ENCODE measurements at places on chromosomes 4 and X. TPM values are rescaled to one million over a fixed set of nuclear protein-coding genes. Genes with fewer than 3 reads are reported as not detected.

The NOX1 gene
- total RNA-seq: not detected

The GLRA3 gene
- not detected for total RNA-seq

The XKRX gene
- 0.23 TPM for total RNA-seq

The DLG3 gene
- 41.1 TPM for total RNA-seq

The ATP1B4 gene
- total RNA-seq: not detected

The USP26 gene
- not detected for total RNA-seq

The PLAC1 gene
- not detected for total RNA-seq

DNA sequence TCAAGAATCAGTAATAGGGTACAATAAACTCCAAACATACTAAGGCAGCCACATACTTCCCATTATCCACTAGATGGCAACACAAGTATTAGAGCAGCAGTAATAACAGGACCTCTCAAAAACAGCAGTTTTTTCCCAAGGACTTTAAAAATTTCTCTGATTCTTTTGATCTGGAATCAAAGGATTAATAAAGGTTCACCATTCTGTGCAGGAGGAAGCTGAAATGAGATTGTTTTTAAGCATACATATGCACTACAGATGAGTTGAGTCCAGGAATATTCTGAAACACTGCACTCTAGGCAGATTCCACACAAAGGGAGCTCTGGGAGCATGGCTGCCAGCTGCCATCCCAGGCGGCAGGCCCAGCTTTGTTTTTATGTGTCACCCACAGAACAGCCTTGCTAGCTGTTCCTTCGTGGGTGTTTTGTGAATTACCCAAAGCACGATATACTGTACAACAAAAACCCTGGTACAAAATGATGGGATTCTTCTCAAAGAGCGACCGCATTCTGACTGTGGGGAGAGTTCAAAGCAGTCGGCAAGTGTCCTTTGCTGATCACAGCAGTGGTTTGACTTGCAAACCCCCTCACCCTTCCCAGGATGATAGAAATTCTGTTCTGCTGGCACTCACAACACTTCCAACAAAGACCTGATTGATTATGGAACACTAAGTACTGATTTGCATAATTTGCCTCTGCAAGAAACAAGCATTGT lies 61.0 kb downstream of the STX18 start:
- DNase-seq: no peak

DNA sequence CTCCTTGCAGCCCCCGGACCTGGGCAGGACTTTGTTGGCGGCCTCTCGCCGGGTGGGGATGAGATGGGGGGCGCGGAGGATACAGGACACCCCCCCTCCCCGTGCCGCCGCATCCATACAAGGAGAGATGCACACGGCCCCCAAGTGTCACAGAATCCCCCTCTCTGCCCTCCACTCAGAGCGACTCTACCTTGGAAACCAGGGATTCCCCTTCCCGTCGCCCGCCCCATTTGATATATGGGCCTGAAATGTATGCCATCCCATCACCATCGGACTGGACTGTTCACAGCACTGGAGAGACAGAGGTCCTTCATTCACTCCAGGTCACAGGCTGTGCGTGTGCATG lies 426 bp downstream of the PORCN start:
- no peak for DNase-seq

GRCh38 chr4:46931981-46932380 lies 22.9 kb upstream of the COX7B2 start:
- peak; percentile 70 for DNase-seq

GRCh38 chr4:143019351-143019750 lies 165.4 kb upstream of the USP38 start:
- DNase-seq: no peak

DNA sequence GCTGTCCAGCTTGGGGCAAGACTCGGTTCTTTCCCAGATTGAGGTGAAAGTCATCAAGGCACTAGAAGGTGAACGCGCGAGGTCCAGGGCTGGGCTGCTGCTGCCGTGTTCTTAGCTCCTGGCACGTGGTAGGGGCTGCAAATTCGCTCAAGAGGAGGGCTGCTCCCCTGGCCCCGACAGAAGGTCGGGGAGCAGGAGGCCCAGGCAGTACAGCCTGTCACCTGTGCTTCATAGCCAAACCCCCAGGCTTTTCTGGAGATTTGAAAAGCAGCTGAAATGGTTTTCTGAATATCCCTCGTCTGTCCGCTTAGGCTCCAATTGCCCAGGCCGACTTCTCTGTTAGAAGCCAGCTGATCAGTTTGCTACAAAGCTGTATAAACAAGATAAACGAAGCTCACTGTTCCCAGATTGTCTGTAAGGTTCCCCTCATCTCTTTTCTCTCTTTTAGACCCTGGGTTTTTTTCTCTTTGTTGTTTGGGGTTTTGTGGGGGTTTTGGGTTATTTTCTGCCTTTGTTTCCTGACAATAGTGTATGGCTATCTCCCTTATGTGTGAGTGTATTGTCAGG lies 60.0 kb upstream of the STX18 start:
- DNase-seq: no peak

GRCh38 chr4:148842843-148843242 lies 400.6 kb upstream of the NR3C2 start:
- DNase-seq: no peak

- DNase-seq: no peak
These were observed 361.3 kb downstream of the OPHN1 start for GRCh38 chrX:68072041-68072440.

- no peak for DNase-seq
These were observed 287.7 kb downstream of the BMPR1B start for GRCh38 chr4:95045429-95045828.

DNA sequence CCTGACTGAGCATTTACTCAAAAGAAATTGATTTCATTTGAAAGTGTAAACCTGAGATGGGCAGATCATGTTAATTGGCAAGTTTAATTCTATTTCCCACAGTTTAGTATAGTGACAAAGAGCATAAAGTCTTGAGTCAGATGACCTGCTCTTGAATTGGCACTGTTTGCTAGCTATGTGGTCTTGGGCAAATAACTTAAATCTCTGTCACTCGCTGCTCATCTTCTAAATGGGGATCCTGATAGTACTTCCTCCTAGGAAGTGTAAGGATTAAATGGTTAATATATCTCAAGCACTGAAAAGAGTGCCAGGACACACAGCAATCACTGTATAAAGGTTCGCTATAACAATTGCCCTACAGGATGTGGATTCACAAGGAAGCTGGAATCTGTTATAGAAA lies 242.8 kb upstream of the JADE1 start:
- DNase-seq: no peak

- peak; percentile 33 for DNase-seq
These were observed 19.4 kb downstream of the FAM9C start for GRCh38 chrX:13024986-13025385.

- DNase-seq: no peak
These were observed 12.8 kb upstream of the CRMP1 start for GRCh38 chr4:5905714-5906113.

DNA sequence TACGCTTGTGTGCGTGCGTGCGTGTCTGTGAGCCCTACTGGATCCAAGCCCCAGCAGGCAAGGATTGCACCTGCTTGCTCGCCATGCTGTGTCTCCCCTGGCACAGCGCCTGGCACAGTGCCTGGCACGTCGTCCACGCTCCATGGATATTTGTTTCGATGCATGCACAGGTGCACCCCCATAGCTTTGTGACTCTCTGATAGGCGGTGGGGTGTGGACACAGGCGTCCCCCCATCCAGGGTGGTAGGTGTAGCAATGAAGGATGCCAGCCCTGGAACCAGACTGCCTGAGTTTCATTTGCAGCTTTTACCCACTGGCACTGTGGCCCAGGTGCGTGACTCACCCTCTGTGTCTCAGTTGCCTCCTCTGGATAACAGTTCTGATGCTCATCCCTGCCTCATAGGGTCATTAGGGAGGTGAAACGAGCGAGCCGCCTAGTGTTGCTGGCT lies 20.2 kb downstream of the PIGG start:
- no peak for DNase-seq

DNA sequence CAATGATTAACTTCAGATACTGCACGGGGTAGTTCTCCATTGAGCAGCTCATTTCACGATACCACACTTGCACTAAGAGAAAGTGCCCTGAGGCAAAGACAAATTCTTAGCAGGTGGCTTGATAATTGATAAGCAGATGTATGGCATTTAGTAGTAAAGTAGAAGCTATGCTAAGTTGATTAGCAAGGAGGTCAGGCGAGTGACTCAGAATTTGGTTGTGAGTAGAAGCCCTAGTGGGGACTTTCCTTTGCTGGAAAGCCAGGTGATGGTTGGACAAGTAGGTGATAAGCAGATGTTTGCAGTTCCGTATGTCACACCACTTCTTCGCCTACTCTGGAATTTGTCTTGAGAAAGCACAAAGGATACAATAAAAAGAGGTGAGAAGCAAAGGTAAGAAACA lies 58.7 kb downstream of the TLL1 start:
- DNase-seq: no peak

- DNase-seq: peak; percentile 67
These were observed 1.5 kb downstream of the FHDC1 start for GRCh38 chr4:152937336-152938236.

DNA sequence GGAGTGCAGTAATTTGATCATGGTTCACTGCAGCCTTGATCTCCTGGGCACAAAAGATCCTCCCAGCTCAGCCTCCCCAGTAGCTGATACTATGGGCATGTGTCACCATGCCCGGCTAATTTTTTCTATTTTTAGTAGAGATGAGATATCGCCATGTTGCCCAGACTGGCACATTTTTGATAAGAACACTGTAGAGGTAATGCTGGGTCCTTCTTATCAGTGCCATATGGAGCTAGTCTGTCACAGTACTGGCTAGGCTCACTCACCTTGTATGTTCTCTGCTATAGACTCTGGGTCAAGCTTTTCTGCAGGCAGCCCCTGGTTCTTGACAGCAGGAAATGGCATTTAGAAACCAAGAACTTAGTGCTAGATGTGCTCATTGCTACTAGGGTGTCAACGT lies 53.9 kb downstream of the BCOR start:
- DNase-seq: no peak

GRCh38 chr4:160318567-160319220 lies 1215.8 kb downstream of the RAPGEF2 start:
- no peak for DNase-seq

DNA sequence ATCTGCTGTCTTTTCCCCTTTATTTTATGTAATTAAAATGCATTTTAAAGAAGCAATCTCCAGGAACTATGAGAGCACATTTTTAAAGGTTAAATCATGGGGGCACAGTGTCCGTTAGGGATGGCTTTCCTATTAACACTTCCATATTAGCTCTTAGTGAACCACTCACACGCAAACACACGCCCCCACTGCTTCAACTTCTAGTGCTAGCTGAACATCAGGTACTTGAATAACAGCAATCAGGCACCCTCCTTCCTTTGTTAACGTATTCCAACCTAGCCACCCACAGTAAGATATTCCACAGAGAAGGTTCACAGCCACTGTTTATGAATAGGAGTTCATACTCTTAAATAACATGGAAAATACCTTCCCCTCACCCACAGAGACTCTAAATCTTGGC lies 9.3 kb downstream of the TMEM255A start:
- DNase-seq: no peak

GRCh38 chrX:153851981-153852380 lies 21.6 kb upstream of the PDZD4 start:
- DNase-seq: no peak

DNA sequence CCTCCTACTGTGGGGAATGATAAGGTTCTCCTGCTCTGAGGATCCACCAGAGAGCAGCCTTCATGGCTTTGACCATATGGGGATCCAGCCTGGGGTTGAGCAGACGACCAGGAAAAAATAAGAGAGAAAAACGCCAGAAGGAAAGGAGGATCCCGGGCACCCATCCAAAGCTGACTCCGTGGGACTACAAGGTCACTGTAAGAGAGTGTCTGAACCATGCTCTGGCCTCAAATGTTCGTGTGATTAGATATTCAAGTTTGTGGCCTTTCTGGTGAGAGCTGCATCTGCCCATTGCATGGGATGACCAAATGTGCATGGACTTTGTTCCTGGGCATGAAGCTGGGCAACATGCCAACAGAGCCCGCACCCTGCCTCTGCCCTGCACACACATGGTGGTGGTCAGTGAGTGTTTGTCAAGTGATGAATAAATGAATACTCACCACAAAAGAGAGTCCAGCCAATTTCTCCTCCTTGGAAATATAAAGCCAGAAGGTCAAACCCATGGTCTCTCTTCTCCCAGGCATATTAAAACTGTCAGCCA lies 346.0 kb upstream of the GATB start:
- peak; percentile 49 for DNase-seq

DNA sequence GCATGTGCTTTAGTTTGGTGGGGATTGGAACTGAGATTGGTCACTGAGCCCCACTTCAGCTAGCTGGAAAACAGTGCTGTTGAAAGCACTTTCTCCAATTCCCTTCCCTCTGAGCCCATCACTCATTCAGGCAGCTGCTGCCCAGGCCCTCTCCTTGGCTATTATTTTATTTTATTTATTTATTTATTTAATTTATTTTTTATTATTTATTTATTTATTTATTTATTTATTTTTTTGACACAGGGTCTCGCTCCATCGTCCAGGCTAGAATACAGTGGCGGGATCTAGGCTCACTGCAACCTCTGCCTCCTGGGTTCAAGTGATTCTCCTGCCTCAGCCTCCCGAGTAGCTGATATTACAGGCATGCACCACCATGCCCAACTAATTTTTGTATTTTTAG lies 51.8 kb upstream of the RBPJ start:
- no peak for DNase-seq
